Suppressor macrophage treated with lipopolysaccharide for 1 hour (primary cell): ENCODE measurements at places on chromosomes 3 and 15.

DNA sequence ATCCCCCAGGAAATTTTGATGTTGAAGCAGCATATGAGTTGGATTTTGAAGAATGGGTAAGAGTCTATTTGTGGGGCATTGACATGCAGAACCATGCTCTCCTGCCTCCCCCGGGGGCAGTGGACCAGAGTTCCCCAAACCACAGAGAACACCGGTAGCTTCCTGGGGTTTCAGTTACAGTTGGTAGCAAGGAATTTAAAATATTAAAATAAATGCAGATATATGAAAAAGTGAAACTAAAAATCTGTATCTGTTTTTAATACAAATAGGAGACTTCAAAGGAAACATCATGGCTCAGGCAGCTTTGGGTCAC, 37.4 kb downstream of the SLC9A9 start:
- no peak for DNase-seq

- peak; percentile 44 for DNase-seq
Observed at GRCh38 chr3:125434582-125435011, 59.5 kb upstream of the ZNF148 start.

DNA sequence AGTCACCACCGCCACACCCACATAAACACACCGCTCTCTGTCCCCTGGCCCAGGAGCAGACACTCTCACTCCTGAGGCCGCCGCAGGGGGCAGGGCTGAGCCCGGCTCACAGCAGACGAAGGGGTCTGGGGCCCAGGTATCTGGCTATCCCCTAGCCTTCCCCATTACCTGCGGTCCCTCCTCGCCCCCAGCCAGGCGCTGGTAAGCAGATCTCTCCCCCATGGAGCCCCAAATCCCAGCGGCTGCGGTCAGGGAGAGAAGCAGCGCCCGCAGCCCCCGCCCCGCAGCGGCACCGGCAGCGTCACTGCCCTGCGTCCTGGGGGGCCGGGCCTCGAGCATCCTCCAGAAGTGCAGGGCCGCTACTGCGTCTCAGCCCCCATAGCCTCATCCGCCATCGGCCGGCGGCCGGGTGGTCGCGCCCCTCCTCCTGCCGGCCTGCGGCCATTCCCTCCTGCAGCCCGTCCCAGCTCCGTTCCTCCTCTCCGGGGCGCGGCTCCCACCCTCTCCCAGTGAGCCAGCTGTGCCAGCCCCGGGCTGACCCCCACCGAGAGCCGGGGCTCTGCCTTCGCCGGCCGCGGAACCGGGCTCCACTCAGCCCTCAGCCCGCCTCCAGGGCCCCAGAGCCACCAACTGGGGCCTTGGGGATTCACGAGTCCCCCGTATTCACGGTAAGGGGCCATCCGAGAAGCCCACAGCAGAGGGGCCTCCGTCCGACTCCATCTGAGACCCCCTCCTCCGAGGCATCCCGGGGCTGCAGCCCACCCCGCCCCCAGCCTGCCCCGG, 13.1 kb downstream of the TNK2 start:
- DNase-seq = peak; percentile 64

DNA sequence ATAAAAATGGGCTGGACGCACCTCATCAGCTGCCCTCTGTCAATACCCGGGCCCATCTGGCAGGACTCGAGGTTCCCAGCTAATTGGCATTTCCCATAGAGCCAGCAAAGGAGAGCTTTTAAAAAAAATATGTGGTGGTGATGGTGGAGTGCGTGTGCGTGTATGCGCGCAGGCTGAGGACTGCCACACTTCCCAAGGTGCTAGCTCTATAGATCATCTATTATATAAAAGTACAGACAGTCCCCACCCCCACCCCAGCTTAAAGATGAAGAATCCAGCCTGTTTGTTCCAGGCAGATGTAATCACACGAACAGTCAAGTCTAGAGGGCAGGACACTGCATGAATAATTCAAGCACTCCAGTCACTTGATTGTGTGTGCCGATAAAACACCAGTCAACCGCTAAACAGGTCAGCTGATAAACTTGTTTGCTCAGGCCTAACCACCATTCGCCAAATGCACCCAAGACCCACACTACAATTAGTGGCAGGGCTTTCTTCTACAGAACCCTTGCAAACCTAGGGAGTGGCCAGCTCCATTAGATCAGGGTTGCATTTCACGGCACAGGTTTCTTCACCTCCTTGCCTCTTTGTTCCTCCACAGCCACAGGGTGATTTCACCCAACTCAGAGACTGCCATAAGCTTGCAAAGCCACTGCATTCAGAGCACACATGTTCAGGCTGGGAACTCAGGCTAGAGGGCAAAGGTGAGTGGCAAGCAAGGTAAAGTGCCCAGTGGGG, 5.8 kb downstream of the TLE3 start:
- no peak for DNase-seq

DNA sequence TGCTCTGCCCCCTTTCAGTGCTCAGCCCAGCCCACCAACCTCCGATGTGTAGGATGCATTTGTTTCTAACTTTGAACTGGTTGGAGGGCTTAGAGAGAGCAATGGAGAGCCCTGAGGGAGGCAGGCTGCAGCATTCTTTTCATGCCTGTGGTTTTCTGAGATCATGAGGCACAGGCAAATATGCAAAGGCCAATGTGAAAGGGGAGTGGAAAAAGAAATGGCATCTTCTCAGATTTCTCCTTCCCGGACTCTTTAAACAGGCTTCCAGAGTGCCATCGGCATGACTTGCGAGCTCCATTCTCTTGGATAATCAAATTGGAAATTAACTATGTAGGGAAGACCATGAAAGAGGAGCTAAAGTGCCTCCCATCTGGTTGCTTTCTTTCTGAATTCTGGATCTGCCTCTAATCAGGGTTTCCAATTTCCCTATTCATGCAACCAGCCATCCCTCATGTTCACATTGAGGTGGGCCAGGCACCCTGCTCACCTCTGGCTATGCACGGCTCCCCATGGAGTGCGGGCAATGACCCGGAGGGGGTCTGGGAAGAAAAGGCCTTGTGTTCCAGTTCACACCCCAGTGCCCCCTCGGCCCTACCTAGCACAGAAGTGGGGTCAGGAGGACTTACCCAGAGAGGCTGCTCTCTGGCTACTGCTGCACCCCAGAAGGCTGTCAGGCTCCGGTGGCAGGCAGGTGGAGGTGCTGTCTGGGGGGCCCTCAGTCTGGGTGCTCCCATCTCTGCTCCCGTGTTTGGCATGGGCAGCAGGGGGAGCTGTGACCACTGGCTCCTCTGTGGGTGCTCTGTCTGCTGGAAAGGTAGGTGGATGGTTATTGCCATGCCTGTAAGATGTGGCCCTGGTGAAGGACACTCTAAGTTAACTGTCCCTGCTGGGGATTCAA, 16.1 kb downstream of the AMOTL2 start:
- no peak for DNase-seq

- DNase-seq = no peak
Observed at GRCh38 chr15:32919749-32920414, 202.1 kb downstream of the GREM1 start.

GRCh38 chr3:119019767-119020518, 14.7 kb downstream of the IGSF11 start:
- DNase-seq = no peak

DNA sequence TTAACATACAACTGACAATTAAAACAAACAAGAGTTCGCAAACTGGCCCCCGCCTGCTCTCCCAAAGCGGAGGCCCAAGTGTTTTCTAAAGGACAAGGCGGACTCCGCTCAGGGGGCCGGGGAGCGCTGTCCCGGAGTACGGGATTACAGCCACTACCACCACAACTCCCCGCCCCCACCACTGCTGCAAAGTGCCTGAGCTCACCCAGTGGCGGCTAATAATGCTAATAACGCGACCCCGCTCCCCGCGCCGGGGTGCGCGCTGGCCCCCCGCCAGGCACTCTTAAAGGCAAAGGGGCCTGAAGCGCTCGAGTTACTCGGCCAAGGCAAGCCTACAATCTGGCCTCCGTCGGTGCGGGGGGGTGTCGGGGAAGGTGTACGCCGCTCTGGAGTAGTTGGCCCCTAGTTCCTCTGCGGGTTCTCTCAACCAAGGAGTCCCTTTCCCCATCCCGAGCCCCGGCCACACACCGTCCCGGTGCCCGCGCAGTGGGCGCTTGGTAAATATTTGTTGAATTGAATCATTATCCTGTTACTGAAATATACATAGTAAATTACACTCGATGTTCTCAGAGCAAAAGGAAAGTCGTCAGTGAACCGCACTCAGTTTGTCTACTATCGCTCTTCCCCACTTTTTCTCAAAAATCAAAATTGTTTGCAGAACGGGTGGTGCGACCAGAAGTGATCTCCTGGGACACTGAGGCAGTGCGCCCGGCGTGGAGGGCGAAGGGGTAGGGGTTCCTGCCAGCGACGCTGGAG, 827 bp downstream of the WNT5A start:
- DNase-seq = no peak

GRCh38 chr3:137163241-137163871, 205.6 kb downstream of the IL20RB start:
- no peak for DNase-seq

DNA sequence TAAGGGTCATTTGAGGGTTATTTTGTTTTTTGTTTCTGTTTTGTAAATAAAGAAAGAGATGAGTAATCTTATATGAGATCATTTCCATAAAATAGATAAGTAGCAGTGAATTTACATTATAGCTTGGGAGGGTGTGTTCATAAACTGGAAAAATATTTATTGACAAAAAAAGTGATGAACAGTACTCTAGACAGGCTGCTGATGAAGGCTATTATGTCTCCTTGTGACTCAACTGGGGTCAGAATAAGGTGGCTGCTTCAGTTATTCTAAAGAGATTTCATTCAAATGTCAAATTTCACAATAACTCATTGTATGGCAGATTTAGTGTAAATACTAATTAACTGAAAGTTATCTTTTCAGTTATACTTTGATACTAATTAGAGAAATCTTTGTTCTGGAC, 251.1 kb upstream of the CMC1 start:
- DNase-seq = peak; percentile 18

- DNase-seq = no peak
Observed at GRCh38 chr3:177595530-177596188, 398.4 kb upstream of the TBL1XR1 start.

DNA sequence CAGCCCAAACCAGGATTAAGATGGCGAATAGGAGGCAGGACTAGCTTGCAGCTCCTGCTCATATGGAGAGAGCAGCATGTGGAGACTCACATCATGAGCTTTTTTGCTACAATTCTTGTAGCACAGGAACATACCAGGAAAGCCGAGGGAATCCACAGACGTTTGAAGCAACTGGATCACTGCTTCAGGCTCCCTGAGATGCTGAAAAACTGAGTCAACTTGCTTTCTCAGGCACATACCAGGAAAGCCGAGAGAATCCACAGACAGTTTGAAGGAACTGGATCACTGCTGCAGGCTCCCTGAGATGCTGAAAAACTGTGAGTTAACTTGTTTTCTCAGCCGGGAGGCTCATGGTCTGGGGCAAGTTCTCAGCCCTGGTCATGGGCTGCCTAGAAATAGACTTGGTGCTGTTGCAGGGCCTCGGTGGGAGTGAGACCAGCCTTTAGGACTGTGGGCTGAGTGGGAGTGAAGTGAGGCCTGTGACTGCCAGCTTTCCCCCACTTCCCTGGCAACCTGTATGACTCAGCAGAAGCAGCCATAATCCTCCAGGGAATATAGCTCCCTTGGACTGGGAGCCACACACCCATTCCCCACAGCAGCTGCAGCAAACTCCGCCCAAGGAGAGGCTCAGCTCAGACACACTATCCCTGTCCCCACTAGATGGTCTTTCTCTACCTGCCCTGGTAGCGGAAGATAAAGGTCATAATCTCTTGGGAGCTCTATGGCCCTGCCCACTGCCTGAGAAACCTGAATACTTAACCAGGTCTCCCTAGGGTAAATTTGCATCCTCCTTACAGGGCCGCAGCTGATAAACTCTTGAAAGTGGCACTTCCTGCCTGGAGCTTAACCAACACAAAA, 51.9 kb upstream of the PFN2 start:
- no peak for DNase-seq

GRCh38 chr3:108182339-108182738, 39.9 kb downstream of the IFT57 start:
- no peak for DNase-seq

DNA sequence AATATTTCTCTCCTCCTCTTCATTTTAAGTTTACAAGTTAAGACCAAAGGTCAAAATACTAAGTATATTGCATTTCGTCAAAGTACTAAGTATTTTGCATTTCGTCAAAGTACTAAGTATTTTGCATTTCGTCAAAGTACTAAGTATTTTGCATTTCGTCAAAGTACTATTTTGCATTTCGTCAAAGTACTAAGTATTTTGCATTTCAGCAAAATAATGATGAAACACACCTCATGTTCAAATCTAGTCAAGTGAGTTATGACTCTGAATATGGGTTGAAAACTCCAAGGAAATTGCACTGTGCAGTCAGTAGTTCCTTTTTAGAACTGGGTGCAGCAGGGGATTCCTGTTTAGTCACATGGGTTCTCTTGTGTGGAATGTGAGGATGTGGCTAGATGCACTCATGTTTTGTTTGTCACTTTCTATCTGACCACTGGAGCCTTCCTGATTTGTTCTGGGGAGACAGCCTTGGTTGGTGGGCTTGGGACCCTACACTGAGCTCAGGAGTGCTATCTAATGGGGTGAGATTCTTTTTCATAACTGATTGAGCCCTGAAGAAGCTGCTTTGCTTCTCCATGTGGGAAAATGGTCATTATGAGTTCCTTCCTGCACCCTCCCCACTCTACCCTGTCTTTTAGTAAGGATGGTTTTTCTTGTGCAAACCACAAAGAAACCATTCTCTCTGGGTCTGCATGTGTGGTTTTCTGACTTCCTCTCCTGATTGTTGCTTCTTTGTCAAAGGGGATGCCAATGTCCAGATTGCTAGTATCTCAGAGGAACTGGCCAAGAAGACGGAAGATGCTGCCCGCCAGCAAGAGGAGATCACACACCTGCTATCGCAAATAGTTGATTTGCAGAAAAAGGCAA, 73.4 kb downstream of the CCK start:
- peak; percentile 93 for DNase-seq

- no peak for DNase-seq
Observed at GRCh38 chr15:28725556-28725955, 13.3 kb upstream of the GOLGA8M start.

DNA sequence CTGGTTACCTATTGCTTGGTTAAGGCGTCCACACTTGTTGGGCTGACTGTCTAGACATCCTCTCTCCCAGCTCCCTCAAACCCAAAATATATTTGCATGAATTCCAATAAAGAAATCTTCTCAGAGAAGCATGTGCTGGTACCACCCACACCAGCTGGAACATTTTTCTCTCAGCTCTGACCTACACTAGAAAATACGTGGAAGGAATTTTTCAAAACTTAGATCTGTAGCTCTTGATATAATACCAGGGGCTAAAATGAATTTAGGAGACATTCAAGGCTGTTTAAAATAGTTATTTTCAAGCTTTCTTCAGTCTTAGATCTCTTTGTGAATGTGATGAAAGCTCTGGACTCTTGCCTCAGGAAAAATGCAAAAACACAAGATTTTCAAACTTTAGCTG, 590.4 kb downstream of the PDCD6IP start:
- no peak for DNase-seq

- no peak for DNase-seq
Observed at GRCh38 chr15:101004986-101005747, 86.0 kb downstream of the LRRK1 start.

DNA sequence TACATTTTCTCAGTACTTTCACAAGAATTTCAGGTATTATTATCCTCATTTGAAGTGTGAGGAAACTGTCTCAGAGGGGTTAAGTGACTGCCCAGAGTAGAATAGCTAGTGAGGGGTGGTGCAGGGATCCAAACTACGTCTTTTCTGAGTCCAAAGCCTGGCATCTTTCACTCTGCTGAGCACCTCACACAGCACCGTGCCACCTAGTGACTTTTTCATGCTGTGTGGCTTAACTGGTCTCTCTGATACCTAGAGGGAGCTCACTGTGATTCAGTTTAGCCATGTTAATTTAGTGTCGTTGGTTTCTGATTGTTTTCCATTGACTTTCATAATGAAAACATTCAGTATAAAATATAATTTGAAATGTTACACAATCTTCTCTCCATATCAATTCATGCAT, 91.4 kb upstream of the NLGN1 start:
- no peak for DNase-seq

- DNase-seq = peak; percentile 39
Observed at GRCh38 chr15:80395616-80396015, 8.6 kb upstream of the ARNT2 start.
